Gastroesophageal sphincter (tissue), 4 donors: ENCODE measurements at places on chromosomes 2 and 18. TPM values are rescaled to one million over a fixed set of nuclear protein-coding genes. Genes with fewer than 3 reads are reported as not detected.

MARCO gene
- 40.0 TPM for total RNA-seq

CTAGE1 gene
- not detected for total RNA-seq

SPHKAP gene
- 0.16 TPM for total RNA-seq

AGXT gene
- total RNA-seq, result not detected

GRCh38 chr2:65186872-65187851 is 40.5 kb upstream of the ACTR2 start:
- ATAC-seq, result peak; percentile 90

- no peak for ATAC-seq
Observed at GRCh38 chr2:201436141-201436540, 15.1 kb downstream of the TRAK2 start.

DNA sequence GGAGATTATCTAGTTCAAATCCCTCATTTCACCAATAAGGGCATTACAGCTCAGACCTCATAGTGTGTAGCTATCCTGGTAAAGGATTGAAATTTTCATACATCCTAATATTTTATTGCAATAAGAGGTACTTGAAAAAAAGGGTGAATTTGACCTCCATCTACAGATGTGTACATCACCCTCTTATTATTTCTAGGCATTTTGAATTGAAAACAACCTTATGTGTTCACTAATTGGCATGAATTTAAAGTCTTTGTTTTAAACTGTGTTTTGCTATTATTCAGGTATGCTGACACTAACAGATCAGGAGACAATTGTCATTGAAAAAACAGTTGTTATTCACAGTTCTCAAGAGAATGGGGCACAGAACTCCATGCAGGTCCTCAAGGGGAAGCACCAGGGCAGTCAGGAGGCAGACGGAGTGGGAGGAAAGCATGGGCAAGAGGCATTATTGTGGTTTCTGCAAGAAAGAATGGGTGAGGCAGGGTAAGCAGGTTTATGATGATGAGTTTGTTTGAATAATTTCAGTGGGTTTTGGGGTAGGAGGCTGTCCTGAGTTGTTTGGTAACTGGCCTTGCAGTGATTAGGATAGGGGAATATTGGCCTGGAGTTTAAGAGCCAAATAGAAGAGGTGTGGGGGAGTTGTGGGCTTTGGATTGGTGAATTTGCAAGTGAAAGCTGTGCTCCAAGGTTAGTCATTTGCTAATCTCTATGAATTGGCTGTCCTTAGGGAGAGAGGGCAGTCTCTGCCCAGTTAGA is 194.6 kb downstream of the GPD2 start:
- no peak for ATAC-seq

DNA sequence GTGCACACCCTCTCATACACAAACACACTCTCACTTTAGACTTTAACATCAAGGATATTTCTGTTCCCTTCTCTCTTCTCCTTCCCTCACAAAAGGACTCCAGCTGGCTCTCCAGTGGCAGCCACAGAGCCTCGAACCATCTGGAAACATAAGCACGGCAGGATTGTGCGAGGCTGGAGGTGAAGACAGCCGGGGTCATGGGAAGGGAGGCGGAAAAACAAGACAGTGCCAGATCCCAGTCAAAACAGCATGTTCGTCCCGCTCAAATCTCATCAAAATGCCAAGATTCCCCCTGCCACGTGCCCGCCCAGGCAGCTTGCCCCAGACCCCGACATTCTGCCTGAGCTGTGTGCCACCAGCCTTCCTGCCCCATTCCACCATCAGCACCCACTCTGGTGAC is 180.3 kb downstream of the ZBTB7C start:
- ATAC-seq, result no peak

DNA sequence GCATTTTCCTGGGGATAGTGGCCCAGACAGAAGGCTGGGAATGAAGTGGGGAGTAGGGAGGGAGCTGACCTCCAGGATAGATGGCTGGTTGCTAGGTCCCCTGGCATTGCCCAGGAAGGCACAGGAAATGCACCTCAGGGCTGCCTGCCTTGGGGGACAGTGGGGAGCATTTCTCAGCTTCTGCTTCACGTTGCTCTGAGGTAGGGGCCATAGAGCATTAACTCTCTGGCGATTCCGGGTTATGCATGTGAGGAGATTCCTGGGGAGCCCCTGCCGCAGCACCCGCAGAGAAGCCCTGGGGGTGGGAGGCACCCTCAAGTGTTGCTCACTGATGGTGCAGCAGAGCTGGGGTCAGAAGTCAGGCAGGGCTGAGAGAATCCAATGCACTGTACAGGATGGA is 256.5 kb downstream of the CYP26B1 start:
- ATAC-seq, result no peak

GRCh38 chr2:102886216-102886893 is 124.5 kb downstream of the TMEM182 start:
- no peak for ATAC-seq

GRCh38 chr2:202495230-202495604 is 119.1 kb downstream of the BMPR2 start:
- no peak for ATAC-seq
